HFFc6 (cell line): ENCODE measurements at places on chromosomes 11 and 22. TPM values are rescaled to one million over a fixed set of nuclear protein-coding genes. Genes with fewer than 3 reads are reported as not detected.

GRCh38 chr11:63710476-63711217 lies 29.3 kb downstream of the RTN3 start:
- H3K27me3 ChIP-seq: no peaks in the 10 kb centered on the region
- DNase-seq: peak; percentile 59
- peak overlapping the region; percentile 74 for H3K27ac ChIP-seq
- H3K36me3 ChIP-seq: peaks cover 7% of the 10 kb centered on the region; the same call in 1 of the 2 replicates
- peaks cover 46% of the 10 kb centered on the region for H3K4me1 ChIP-seq
- no peak overlapping the region for H3K4me3 ChIP-seq

GRCh38 chr11:3837793-3838192 lies 3.0 kb downstream of the RHOG start:
- no peaks in the 10 kb centered on the region; the same call in 1 of the 2 replicates for H3K27me3 ChIP-seq
- DNase-seq: no peak
- H3K36me3 ChIP-seq: peaks cover 23% of the 10 kb centered on the region
- H3K4me3 ChIP-seq: no peak overlapping the region
- H3K4me1 ChIP-seq: peaks cover 59% of the 10 kb centered on the region

DNA sequence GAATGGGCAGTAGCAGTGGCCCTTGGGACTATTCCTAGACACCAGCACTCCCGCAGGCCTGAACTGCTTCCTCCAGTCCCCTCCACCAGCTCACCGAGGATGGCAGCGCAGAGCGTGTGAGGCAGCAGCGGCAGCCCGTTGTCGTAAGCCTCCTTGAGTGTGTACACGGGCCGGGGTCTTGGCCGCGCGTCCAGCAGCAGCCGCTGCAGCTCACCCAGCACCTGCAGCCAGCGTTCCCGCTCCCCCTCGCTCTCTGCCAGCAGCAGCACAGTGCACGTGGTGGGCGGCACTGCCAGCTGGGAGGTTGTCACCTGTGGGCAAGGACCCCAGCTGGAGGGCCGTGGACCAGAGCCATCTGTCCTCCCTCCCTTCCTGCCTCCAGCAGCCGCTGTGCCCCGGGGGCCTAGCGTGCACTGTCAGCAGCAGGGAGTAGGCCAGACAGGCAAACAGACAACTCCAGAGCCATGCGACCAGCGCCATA lies 13.0 kb downstream of the CDC42BPG start:
- no peaks in the 10 kb centered on the region for H3K36me3 ChIP-seq
- H3K4me1 ChIP-seq: peaks cover 6% of the 10 kb centered on the region; the same call in 1 of the 2 replicates
- H3K27ac ChIP-seq: no peak overlapping the region
- no peak for DNase-seq

GRCh38 chr22:47082505-47082904 lies 320.1 kb downstream of the TBC1D22A start:
- H3K27ac ChIP-seq: no peak overlapping the region
- no peaks in the 10 kb centered on the region for H3K4me1 ChIP-seq
- peaks cover 23% of the 10 kb centered on the region for H3K36me3 ChIP-seq
- no peaks in the 10 kb centered on the region for H3K27me3 ChIP-seq
- no peak for DNase-seq

DNA sequence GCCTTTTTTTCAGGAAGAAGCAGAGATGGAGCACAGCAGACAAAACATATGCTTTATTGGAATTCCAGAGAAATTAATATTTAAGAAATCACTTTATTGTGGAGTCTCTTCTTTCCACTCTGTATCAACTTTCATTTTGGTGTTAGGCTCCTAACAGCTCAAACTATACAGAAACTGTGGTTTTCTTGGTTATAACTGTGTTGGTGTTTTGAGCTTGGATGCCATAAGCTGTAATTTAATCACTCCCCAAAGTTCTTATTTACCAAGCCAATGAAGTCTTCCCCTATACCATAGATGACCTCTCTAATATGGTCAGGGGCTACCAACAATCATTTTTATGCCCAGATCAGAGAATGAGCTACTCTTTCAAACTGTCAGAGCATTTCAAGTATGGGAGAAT lies 90.0 kb downstream of the EXT2 start:
- DNase-seq: no peak
- peaks cover 4% of the 10 kb centered on the region for H3K4me1 ChIP-seq
- H3K27me3 ChIP-seq: no peaks in the 10 kb centered on the region
- H3K36me3 ChIP-seq: peaks cover 34% of the 10 kb centered on the region
- no peak overlapping the region for H3K27ac ChIP-seq

DNA sequence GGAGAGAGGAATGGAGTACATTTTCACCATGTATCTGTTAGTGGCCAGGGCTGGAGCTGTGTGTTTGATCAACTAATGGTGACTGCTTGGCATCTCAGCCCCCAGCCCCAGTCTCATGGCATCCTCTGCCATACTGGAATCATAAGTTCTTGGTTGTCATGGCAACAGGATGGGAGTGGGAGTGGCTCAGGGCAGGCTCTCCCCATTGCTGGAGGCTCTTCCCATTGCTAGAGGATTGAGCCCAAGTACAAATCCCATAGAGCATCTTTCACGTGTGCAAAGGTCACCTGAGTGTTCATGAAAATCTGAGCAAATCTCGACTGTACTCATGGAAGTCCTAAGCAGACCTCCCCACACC lies 14.9 kb downstream of the DNAJB13 start:
- peaks cover 25% of the 10 kb centered on the region for H3K4me1 ChIP-seq
- DNase-seq: no peak
- no peak overlapping the region for H3K27ac ChIP-seq
- no peak overlapping the region for H3K4me3 ChIP-seq

GRCh38 chr11:46305295-46305694 lies 27.8 kb downstream of the CREB3L1 start:
- peak overlapping the region; percentile 86 for H3K27ac ChIP-seq
- DNase-seq: peak; percentile 35
- H3K4me3 ChIP-seq: no peak overlapping the region
- H3K4me1 ChIP-seq: peaks cover 35% of the 10 kb centered on the region
- H3K36me3 ChIP-seq: peaks cover 27% of the 10 kb centered on the region

- H3K4me1 ChIP-seq: no peaks in the 10 kb centered on the region
- no peak for DNase-seq
- H3K4me3 ChIP-seq: no peak overlapping the region
- no peak overlapping the region for H3K27ac ChIP-seq
- no peaks in the 10 kb centered on the region; the same call in 1 of the 2 replicates for H3K27me3 ChIP-seq
These were observed 10.8 kb upstream of the CALCB start for GRCh38 chr11:15062599-15062998.

- no peak for DNase-seq
- no peaks in the 10 kb centered on the region for H3K4me1 ChIP-seq
- H3K36me3 ChIP-seq: no peaks in the 10 kb centered on the region
- no peak overlapping the region for H3K4me3 ChIP-seq
- no peak overlapping the region for H3K27ac ChIP-seq
These were observed 78.4 kb upstream of the TP53I11 start for GRCh38 chr11:45028911-45029682.

DNA sequence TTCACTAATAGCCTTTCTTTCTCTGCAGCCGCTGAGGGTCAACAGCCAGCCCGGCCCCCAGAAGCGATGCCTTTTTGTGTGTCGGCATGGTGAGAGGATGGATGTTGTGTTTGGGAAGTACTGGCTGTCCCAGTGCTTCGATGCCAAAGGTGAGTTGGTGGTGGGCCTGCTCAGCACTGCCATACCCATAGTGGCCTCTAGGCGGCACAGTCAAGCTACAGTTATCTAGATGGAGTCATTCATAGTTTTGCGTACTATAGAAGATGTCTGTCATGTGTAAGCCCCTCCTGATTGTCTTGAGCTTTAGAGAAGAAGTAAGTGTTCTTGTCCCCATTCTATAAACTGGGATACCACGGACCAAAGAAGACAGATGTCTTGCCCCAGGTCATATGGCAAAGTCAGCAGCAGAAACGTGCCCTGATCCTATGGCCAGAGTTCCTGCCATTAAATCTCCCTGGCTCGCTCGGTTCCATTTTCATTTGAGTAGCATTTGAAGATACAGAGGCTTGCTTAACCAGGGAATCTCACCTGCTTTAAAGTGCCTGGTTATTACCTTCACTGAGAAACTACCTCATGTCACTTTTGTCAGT lies 42.1 kb upstream of the CRTAM start:
- H3K4me1 ChIP-seq: peaks cover 15% of the 10 kb centered on the region
- no peak overlapping the region for H3K27ac ChIP-seq
- H3K4me3 ChIP-seq: no peak overlapping the region
- DNase-seq: no peak
- peaks cover 36% of the 10 kb centered on the region for H3K36me3 ChIP-seq

GRCh38 chr11:128938156-128938885 lies 4.3 kb downstream of the TP53AIP1 start:
- H3K4me1 ChIP-seq: no peaks in the 10 kb centered on the region
- no peak overlapping the region for H3K4me3 ChIP-seq
- peaks cover 50% of the 10 kb centered on the region for H3K27me3 ChIP-seq
- DNase-seq: no peak
- no peak overlapping the region for H3K27ac ChIP-seq

DNA sequence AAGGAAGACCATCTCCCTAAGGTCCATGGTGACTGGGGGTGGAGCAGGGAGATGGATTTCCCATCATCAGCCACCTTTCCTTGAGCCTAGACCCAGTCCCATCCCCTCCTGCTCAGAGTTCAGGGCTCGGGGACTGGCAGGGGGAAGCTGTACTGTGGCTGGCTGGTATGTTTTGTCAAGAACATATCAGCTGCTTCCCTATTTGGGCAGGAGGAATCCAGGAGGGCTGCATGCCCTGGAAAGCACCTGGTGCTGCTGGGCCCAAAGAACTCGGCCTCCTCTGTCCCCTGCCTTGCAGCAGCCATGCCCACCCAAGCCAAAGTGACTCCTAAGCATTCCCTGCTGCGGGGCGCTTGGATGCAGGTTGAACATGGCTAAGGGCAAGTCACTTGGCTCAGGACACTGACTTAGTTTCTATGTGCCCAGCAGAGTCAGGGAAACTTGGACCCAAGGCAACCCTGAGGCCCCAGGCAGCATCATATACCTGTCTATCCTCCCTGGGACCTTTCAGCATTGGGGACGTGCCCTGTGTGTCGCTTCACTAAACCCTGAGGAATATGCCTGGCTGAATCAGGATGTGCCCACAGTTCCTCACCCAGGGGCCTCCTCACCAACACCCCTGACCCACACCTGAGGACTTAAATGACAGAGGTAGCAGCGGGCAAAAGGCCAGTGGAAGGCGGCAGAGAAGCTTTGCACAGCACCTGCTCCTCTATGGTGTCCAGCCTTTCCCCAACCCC lies 43.1 kb downstream of the BUD13 start:
- peaks cover 6% of the 10 kb centered on the region for H3K4me1 ChIP-seq
- no peak overlapping the region for H3K27ac ChIP-seq
- no peak for DNase-seq

DNA sequence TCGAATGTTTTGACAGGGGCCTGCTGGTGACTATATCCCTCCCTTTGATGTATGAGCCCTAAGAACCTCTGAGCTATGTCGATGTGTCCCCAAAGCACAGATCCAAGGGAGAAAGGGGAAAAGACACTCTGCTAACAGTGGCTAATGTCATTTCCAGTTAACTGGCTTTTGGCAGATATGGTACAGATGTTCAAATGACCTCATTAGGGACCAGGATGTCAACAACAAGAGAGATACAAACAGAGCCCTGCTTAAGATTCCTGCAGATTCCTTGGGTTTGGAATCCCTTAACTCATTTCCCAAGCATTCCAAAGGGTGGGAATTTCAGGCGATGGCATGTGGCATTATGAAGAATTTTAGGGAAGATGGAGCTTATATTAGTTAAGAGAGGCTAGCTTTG lies 517.3 kb downstream of the SOX6 start:
- H3K36me3 ChIP-seq: peaks cover 4% of the 10 kb centered on the region; the same call in 1 of the 2 replicates
- H3K4me3 ChIP-seq: no peak overlapping the region
- no peak for DNase-seq
- no peak overlapping the region for H3K27ac ChIP-seq
- H3K4me1 ChIP-seq: no peaks in the 10 kb centered on the region
- H3K27me3 ChIP-seq: peaks cover 5% of the 10 kb centered on the region; the same call in 1 of the 2 replicates

Gene CALCB
- total RNA-seq: not detected in 3 replicates

Gene OR5F1
- not detected in 3 replicates for total RNA-seq

Gene GP1BB
- 0.74 TPM in 1 of 3 replicates, not detected in the others for total RNA-seq

Gene PPP1CA
- total RNA-seq: 170 to 185 TPM (median 185 TPM) in 3 replicates

Gene PARVA
- total RNA-seq: 178 to 237 TPM (median 197 TPM) in 3 replicates

Gene KCTD14
- total RNA-seq: 0.41 to 1.3 TPM (median 1.00 TPM) in 3 replicates
